ENCODE measurements at places on chromosomes 4 and X.
A peak's percentile ranks its signal among the peaks of the same experiment; 100 is the strongest.

- DNase-seq = peak; percentile 84
Measured at GRCh38 chr4:72567821-72568675, 973 bp downstream of the ADAMTS3 start.

DNA sequence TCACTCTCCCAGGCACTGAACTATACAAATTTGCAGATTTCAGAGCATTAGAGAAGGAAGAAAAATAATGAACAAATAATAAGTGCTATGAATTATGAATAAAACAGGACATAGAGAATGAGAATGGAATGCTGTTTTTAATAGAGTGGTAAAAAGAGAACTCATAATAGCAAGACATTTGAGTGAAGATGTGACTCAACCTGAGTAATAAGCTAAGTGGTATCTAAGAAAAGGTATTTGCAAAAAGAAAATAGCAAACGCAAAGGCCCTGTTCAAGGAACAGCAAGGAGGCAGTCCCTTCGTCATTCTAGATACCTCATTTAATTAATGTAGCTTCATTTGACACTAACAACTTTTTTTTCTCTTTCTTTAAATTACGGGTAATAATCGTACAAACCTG is 1910.0 kb upstream of the TENM3 start:
- DNase-seq = no peak

DNA sequence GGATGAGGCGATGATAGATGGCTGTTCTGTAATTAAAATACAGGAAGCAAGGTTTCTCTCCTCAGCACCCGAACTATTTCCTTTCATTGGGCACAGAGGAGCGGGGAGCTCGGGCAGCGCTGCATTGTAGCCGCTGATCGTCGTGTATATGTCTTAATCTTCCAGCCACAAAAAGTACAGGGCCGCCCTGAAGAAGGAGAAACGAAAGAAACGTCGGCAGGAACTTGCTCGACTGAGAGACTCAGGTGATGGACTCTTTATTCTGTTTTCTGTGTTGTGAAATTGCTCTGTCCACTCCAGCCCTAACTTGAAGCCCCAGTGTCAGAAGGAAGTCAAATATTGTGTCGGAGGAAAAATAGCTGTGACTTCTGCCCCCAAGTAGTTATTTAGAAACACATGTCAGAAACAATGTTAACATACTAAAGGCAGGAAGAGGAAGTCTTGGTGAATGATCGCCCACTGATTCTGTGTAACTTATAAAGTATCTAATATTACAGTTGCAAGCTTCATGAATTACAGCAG is 546 bp downstream of the ZRSR2 start:
- DNase-seq = no peak

DNA sequence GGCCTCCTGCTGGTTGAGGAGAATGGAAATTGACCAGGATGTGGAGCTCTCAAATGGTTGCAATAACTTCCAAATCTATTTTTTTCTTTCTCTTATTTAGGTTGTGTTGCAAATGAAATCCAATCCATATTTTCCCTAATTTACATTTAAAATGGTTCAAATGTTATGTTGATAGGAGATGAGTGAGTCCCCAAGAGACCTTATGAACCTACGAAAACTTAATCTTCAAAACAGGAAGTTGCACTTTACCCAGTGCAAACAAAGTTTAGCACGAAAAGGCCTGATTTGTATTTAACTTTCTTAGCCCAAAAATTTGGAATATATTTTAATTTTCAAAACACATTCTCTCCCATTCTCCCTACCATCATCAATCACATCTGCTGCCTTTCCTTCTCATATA is 59.3 kb upstream of the NDP start:
- DNase-seq = no peak

DNA sequence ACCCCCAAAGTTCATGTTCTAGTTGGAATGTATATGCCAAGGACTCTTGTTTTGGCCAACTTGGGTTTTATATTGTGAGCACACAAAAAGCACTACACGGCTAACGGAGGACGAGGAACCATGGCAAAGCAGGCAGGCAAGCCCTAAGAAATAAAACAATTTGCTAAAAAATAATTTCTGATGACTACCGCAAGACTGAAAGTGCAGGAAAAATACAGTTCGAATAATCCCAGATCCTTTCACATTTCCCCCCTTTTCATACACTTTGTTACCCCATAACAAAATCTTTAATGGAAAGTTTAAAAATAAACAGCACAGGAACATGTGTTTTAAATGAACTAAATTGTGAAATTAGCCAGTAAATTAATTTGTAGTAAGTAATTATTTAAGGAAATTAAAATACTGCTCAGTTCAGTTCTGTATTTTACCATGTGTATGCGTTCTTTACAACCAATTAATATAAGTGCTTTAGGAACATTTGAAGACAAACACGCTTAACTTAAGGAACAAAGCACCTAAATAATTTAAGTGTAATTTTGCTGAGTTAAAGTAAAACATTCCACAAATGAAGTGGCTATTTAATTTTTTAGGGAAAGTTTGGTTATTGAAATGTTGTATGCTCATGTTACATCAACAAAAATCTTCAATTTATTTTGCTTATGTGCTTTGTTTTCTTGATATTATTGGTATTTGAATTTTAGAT is 12.4 kb upstream of the PITX2 start:
- no peak for DNase-seq

DNA sequence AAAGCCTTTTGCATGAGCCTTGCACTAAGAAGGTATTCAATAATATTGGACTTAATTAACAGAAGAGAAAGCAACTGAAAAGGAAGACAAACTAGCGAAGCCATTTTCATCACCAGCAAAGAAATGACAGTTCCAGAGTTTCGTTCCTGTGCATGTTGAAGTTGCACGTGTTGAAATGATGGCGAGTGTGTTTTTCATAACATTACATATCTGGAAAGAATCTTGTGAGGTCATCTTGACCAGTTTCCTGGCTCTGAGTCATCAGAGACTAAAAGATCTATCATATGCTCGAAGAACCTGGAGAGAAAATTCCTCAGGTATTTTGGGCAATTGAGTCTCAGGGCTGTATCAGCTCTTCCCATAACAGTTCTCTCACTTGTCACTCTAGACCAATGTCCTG is 106.2 kb upstream of the MAML3 start:
- no peak for DNase-seq

GRCh38 chr4:56048383-56048701 is 99.6 kb downstream of the CEP135 start:
- no peak for DNase-seq

- DNase-seq = no peak
Measured at GRCh38 chrX:150715184-150715583, 22.0 kb downstream of the MTMR1 start.

DNA sequence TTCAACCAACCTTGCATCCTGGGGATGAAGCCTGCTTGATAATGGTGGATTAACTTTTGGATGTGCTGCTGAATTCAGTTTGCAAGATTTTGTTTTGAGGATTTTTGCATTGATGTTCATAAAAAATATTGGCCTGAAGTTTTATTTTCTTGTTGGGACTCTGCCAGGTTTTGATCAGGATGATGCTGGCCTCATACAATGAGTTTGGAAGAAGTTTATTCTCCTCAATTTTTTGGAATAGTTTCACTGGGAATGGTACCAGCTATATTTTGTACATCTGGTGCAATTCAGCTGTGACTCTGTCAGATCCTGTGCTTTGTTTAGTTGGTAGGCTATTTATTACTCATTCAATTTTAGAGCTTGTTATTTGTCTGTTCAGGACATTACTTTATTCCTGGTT is 340.3 kb upstream of the TRAM1L1 start:
- no peak for DNase-seq

DNA sequence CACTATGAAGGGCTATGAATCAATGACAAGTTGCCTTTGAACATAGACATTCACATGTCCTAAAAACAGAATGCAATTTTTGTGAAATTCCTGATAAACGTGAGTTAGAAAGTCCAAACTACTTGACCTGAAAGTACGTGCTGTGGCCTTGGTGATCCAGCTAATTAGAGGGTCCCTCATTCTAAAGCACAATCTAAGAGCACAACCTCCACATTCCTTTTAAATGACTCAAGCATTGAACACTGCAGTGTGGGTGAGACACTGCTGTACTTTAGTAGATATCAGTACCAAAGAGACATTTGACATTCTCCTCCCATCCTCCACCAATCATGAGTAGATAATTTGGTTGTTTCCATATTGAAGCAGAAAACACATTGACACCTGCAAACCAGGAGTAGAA is 73.5 kb downstream of the FAM47B start:
- DNase-seq = no peak

- no peak for DNase-seq
Measured at GRCh38 chr4:70915874-70916559, 13.8 kb downstream of the MOB1B start.

- DNase-seq = no peak
Measured at GRCh38 chr4:183872531-183872930, 32.6 kb upstream of the STOX2 start.

DNA sequence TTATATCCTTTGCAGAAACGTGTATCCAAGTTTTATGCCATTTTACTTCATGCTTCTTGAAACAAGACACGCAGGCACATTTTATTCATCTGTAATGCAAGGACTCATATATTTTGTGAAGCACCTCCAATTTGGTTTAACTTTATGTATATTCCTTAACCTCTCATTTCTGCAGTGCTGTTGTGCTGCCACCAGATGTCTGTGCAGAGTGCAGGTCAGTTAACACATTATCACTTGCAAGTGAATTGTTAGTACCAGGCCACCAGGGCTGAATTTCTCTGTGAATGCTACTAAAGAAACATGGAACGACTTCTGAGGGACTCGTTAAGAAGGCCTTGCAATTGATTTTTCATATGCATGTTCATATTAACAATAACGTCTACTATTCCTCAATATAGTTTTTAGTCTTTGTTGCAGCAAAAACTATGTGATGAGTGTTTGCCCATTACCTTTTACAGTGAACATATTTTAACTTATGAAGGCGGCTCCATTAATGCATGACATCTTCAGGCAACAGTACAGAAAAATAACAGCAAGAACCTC is 770.3 kb downstream of the NLGN4X start:
- DNase-seq = no peak

GRCh38 chr4:184237612-184238011 is 19.9 kb upstream of the ENPP6 start:
- no peak for DNase-seq

DNA sequence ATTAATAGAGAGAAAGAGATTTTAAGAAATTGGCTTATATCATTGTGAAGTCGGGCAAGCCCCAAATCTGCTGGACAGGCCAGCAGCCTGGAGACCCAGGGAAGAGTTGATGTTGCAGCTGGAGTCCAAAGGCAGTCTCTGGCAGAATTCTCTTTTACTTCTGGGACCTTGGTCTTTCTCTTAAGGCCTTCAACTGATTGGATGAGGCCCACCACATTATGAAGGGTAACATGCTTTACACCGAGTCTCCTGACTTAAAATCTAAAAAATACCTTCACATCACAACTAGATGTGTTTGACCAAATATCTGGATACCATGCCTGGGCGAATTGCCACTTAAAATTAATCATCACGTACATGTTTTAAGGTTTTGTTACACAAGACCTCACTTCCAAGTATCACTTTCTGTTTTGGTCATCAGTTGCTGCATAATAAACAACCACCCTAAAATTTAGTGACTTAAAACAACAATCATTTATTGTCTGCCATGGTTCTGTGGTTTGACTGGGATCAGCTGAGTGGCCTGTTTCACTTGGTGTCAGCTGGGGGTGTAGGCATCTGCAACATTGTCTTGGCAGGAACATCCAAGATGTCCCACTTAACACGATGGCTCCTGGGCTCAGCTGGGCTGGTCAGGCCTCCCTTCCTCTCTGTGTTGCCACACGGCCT is 3.4 kb downstream of the CD38 start:
- no peak for DNase-seq

DNA sequence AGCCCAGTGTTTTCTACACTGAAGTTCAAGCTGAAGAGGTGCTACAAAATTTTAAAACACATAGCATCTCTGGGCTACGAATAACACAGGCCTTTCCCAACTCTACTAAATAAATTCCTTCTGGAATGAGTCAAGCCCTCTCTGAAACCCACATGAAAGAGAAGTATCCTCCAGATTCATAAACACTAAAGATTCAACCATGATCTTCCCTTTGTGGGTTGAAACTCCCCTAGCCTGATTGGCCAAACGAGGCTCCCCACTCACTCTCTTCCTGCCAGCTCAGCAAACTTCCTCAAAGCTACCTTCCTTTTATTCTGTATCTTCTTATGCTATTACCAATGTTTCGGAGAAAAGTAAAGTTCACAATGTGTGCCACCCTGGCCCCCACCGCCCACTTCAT is 95.4 kb downstream of the NKX6-1 start:
- no peak for DNase-seq

GRCh38 chr4:1523506-1523905 is 117.3 kb upstream of the NKX1-1 start:
- no peak for DNase-seq

- DNase-seq = no peak
Measured at GRCh38 chr4:90730752-90731151, 603.6 kb downstream of the CCSER1 start.

DNA sequence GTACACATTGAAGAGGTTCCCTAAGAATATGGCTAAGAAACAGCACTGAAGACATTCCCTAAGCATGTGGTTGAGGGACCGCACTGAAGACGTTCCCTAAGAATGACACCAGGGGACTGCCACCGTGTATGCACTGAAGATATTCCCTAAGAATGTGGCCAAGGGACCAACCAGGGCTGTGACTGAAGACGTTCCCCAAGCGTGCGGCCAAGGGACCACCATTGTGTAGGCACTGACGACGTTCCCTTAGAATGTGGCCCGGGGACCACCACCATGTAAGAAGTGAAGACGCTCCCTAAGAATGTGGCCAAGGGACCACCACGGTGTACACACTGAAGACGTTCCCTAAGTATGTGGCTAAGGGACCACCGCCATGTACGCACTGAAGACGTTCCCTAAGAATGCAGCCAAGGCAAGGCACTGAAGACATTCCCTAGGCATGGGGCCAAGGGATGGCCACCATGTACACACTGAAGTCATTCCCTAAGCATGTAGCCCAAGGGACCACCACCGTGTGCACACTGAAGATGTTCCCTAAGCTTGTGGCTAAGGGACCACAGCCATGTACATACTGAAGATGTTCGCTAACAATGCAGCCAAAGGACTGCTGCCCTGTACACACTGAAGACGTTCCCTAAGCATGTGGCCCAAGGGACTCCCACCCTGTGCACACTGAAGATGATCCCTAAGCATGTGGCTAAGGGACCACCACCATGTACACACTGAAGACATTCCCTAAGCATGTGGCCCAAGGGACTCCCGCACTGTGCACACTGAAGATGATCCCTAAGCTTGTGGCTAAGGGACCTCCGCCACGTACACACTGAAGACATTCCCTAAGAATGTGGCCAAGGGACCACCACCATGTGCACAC is 22.0 kb downstream of the DHRSX start:
- DNase-seq = no peak

- no peak for DNase-seq
Measured at GRCh38 chr4:130568746-130569145, 1472.8 kb downstream of the C4orf33 start.

DNA sequence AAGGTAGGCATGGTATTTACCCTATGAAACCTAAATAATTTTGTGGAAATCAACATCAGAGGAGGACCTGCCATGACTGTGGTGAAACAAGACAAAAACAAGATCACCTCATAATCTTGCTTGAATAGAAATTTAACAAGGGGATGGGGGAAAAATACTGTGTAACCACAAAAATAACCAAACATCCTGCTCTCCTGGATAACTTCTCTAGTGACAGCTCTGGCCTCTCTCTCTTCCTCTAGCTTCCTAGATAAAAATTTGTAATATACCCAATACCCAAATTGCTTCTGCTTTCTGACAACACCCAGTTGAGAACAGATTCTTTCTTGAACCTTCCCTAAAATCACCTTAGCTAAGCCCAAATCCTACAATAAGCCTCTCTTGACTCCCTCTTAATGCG is 11.9 kb upstream of the TIGD2 start:
- no peak for DNase-seq

Data from left forelimb (tissue), 1 donor.